Occipital lobe (tissue), 3 donors: ENCODE measurements at places on chromosomes 6 and 20. TPM values are rescaled to one million over a fixed set of nuclear protein-coding genes. Genes with fewer than 3 reads are reported as not detected.

- DNase-seq, result no peak
Measured at GRCh38 chr6:8110725-8111124, 8.4 kb upstream of the EEF1E1 start.

DNA sequence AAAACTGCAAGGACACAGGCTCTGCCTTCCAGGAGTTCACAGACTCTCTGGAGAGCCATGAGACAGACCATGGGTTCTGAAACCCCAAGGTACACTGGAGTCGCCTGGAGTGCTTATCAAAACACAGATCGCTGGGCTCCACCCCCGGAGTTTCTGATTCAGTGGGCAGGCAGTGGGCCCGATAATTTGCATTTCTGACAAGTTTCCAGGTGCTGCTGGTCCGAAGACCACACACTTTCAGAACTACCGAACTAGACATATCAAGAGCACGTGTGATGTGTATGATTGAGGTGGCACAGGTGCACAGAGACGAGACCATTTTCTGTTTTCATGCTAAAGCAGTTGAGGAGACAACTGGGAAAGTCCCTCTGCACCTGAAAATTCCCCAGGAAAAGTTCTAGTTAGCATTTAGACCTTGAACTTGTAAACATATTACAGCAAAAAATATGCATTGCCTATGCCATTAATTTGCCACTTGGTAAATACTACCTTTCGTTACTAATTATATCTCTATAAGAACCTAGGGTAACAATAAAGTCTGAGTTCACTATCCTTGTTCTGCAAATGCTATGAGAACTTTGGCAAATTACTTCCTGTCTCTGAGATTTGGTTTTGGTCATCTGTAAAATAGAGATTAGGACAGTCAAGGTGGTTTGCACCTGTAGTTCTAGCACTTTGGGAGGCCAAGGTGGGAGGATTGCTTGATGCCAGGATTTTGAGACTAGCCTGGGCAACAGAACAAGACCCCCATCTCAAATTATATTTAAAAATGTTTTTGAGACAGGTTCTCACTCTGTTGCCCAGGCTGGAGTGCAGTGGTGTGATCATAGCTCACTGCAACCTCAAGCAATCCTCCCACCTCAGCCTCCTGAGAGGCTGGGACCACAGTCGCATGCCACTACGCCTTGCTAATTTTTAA, 14.3 kb upstream of the PIM1 start:
- DNase-seq, result no peak

DNA sequence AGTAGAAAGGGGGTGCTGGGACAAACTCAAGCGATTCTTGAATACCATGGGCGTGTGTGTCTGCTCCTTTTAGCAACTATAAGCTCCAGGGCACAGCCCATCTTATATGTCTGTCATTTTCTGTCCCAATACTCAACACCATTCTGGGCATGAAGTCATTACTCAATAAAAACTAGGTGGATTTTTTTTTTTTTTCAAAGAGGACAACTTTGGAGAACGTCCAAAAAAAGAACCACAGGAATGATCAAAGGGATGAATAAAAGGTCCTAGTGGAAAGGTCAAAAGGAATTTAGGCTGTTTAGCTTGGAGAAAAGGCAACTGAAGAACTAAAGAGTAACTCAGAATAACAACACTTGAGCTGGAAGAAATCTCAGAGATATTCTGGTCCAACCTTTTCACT, 24.4 kb downstream of the UQCC1 start:
- no peak for DNase-seq

DNA sequence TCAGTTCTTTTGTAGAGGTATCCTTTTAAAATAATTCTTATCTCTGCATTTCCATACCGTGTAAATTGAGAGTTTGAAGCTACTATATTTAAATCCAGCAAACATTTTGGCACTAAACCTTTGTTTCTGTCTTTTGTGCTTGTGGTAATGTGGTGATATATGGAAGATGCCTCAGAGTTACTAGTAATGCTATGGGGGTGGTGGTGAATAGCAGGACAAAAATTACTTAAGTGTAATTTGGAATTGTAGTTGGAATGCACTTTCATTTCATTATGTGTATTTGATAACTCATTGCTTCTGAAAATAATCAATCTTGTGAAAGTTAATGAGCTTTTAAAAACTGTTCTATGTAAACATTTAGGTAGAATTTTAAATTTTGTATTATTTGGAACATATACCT, 404.5 kb downstream of the PHF3 start:
- DNase-seq, result no peak

GRCh38 chr20:10511170-10511508, 76.0 kb downstream of the SLX4IP start:
- DNase-seq, result no peak

DNA sequence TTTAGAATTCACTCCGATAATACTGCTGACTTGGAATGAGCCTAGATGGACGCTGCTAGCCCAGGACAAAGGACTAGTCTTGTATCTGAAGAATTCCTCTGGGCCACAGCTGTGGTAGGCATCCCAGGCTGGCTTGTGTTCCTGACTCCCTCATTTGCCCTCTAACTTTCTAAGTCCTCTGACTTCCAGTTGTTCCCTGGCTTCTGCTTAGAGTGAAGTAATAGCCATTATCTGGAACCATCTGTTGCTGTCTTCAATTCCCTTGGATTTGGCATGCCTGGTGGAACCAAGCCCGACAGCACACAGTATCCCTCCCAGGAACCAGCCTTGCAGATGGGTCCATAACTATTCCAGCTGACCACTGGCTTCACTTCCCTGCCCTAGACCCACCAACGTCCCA, 376.0 kb downstream of the SYNE1 start:
- DNase-seq, result no peak

- no peak for DNase-seq
Measured at GRCh38 chr20:53773792-53774401, 180.3 kb upstream of the ZNF217 start.

Gene CLPSL1
- total RNA-seq, result not detected
